Activated CD4-positive, alpha-beta T cell treated with anti-CD3 and anti-CD28 coated beads, Interleukin-2, amount 10 ng/mL, durations not matched to agents 7 days and 5 days (primary cell): ENCODE measurements at places on chromosomes 12 and 14. TPM values are rescaled to one million over a fixed set of nuclear protein-coding genes. Genes with fewer than 3 reads are reported as not detected.
A peak's percentile ranks its signal among the peaks of the same experiment; 100 is the strongest.

DIO3 gene
- total RNA-seq, result not detected

PZP gene
- not detected for total RNA-seq

SLC22A17 gene
- total RNA-seq, result 3.4 TPM

- no peak for DNase-seq
- H3K4me3 ChIP-seq, result no peak overlapping the region
- H3K36me3 ChIP-seq, result no peaks in the 10 kb centered on the region
- H3K27me3 ChIP-seq, result no peaks in the 10 kb centered on the region
These were observed 91.3 kb downstream of the PRKD1 start for GRCh38 chr14:29836395-29836794.

ATL1 gene
- total RNA-seq, result 0.67 TPM

GRCh38 chr14:78202976-78203375, 32.8 kb downstream of the NRXN3 start:
- H3K4me3 ChIP-seq, result no peak overlapping the region
- H3K27ac ChIP-seq, result no peak overlapping the region
- H3K36me3 ChIP-seq, result no peaks in the 10 kb centered on the region
- peaks cover 20% of the 10 kb centered on the region for H3K4me1 ChIP-seq
- no peak for DNase-seq

DNA sequence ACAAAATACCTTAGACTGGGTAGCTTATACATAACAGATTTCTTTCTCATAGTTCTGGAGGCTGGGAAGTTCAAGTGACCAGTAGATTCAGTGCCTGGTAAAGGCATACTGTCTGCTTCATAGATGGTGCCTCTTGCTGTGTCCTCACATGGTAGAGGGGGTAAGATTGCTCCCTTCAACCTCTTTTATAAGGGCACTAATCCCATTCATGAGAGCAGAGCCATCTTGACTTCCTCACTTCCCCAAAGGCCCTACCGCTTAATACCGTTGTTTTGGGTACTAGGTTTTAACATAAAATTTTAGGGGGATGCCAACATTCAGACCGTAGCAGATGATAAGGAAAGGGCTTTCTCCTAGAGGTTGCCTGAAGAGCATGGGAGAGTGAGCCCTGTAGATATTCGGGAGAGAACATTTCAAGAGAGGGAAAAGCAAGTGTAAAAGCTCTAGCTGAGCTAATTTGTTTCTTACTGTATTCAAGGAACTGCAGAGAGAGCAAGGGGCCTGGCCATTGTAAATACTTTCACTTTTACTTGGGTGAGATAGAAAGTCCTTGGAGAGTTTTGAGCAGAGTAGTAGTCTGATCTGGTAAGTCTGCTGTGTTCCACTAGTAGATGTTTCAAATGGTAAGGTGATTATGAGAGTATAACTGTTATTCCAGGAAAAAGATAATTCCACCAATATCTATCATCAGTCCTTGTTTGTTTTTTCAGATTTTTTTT, 27.3 kb downstream of the FRS2 start:
- peak overlapping the region; percentile 24 for H3K4me3 ChIP-seq
- H3K27me3 ChIP-seq, result no peaks in the 10 kb centered on the region
- DNase-seq, result peak; percentile 20
- peak overlapping the region; percentile 85 for H3K27ac ChIP-seq

DNA sequence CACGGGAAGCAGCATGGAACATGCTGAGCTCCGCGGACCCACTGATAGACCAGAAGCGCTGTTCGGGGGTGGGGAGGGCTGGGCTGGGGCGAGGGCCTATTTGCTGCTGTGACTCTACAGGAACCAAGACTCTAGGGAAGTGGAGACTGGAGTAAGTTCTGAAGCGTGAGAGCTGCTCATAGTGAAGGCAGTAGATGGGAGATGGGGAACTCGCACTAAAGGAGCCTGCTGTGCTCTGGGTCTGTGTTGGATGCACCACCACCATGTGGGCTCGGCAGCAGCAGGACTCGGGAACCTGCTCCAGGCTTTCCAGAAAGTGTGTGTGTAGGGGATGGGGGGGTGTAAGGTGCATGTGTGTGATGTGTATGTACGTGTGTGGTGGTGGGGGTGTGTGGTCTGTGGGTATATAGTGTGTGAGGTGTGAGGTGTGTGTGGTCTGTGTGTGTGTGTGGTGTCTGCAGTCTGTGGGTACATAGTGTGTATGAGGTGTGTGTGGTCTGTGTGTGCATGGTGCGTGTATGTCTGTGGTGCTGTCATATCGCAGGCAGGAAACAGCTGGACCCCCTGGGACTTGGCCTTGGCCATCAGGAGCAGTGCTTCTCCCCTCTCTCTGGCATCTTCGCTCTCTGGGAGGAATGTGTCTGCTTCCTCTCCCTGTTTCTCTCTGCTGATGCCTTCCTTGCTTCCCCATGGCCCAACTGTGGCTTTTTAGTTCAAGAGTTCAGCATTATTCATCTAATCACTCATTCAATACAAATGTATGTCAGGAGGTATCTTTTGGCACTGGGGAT, 378.9 kb downstream of the FUT8 start:
- no peaks in the 10 kb centered on the region for H3K4me1 ChIP-seq
- no peak overlapping the region for H3K27ac ChIP-seq
- H3K36me3 ChIP-seq, result no peaks in the 10 kb centered on the region
- no peak for DNase-seq
- no peak overlapping the region for H3K4me3 ChIP-seq
